Upper lobe of left lung (tissue), 6 donors: ENCODE measurements at places on chromosomes 1 and 21. TPM values are rescaled to one million over a fixed set of nuclear protein-coding genes. Genes with fewer than 3 reads are reported as not detected.
A peak's percentile ranks its signal among the peaks of the same experiment; 100 is the strongest.

Gene CDCA8
- total RNA-seq, result 2.0 TPM

DNA sequence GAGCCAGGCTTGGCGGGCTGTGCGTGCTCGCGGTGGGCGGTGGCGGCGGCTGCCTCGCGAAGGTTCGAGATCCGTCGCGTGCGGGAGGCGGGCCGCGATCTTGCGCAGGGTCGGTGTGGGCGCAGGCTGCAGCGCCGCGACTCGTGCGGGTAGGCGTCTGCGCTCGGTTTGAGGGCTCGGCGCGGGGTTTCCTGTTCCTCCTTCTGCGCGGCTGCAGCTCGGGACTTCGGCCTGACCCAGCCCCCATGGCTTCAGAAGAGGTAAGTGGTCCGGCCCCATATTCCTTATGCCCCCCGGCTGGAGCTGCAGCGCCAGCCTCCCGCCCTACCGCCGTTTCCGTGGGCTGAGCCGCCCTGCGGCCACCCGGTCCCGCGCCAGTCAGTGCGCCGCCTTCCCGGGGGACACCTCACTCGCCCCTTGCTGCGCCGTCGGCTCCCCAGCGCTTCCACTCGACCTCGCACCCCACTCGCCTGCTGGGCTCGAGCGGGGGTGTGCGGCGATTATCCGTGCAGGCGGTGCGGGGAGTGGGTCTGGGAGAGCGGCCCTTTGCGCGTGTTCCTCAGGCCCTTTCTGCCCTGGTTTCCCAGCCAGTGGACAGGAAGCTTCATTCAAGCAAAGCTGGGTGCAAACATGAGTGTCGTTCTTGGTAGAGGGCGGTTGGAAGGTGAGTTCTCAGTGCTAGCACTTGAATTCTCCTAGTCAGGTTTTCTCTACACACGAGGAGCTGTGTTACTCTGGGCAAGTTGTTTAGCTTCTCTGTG, at the start of gene CACYBP:
TSS of gene CACYBP (plus strand) at position 12 of the 761 bp plus-strand sequence. CDS start at position 246, 234 bp downstream.
- DNase-seq, result peak; percentile 99

- DNase-seq, result no peak
Measured at GRCh38 chr1:192730198-192730597, 78.6 kb upstream of the RGS2 start.

- DNase-seq, result no peak
Measured at GRCh38 chr1:10664251-10664650, 132.2 kb downstream of the CASZ1 start.

Gene OR10J1
- not detected for total RNA-seq

GRCh38 chr1:161843156-161843555, 77.0 kb downstream of the ATF6 start:
- no peak for DNase-seq

DNA sequence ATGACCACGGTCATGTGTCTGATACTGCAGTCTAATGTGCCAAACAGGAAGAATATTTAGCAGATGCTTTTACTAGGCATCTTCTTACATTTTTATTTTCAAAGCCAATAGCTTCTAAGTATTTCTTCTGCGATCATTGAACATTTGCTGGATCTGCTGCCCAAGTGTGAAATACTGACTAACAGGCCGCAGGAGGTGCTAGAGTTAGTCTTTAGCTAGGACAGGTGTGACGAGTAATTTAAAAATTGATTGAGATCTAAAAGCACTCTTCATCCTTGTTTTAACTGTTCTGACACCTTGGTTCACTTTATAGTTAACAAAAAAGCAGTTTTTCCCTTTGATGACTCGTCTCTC, 748 bp upstream of the FAM78B start:
- no peak for DNase-seq

DNA sequence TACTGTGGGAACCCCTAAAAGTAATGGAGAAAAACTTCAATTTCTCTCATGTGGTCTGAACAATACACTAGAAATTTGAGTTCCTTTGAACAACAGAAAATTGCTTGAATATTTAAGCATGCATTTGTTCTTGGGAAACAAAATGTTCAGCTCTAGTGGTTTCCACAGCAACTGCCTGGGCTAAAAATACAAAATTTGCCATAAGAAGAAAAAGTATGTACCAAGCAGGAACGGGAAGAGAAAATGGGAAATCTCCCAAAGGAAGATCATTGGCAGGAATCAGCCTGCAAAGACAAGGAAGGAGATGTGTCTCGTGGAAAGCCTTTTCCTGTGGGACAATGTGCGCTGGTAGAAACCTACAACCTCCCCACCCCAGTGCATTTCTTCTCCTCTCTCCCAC, 119.0 kb upstream of the DPT start:
- no peak for DNase-seq

Gene OR2AK2
- total RNA-seq, result not detected

GRCh38 chr21:25568246-25568645, 39.0 kb downstream of the MRPL39 start:
- DNase-seq, result peak; percentile 43

Gene ZNF697
- total RNA-seq, result 4.4 TPM

GRCh38 chr1:18217398-18218043, 109.9 kb downstream of the IGSF21 start:
- DNase-seq, result no peak

GRCh38 chr21:43348801-43349261, 78.1 kb downstream of the SIK1 start:
- no peak for DNase-seq

Gene GCSAML
- total RNA-seq, result 0.91 TPM

Gene ADAMTSL4
- total RNA-seq, result 133 TPM

DNA sequence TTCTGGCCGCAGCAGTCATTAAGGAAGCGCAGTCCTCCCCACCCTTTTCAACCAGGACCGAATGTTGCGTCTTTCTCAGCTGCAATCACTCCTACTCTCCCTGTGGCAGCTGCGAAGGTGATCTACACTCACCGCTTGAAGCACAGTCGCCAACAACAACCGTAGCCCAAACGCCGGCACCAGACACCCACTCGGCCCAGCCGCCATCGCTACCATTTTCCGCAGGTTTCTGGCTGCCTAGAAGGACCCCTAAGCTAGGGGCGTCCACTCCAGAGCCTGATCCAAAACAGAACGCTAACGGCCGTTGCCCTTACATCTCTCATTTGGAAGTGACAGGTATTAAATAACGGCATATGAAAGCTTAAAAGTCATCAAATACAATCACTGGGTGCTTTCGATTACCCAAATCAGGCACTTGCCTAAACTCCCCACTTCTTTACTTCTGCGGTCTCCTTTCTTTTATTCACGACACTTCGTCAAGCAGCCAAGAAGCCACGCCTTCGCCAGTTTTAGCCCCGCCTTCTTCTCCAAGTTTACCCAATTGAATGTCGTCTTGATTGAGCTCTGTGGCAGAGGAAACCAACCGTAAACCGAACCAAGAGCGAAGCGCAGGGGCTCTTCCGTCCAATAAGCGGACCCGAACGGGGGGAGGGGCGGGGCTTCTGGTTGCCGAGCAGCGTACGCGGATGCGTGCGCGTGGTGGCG, at the start of gene SELENOF:
TSS of gene SELENOF (minus strand) at position 231 of the 705 bp plus-strand sequence. CDS start at position 216, 15 bp downstream.
- peak; percentile 73 for DNase-seq

Gene TAGLN2
- 647 TPM for total RNA-seq

DNA sequence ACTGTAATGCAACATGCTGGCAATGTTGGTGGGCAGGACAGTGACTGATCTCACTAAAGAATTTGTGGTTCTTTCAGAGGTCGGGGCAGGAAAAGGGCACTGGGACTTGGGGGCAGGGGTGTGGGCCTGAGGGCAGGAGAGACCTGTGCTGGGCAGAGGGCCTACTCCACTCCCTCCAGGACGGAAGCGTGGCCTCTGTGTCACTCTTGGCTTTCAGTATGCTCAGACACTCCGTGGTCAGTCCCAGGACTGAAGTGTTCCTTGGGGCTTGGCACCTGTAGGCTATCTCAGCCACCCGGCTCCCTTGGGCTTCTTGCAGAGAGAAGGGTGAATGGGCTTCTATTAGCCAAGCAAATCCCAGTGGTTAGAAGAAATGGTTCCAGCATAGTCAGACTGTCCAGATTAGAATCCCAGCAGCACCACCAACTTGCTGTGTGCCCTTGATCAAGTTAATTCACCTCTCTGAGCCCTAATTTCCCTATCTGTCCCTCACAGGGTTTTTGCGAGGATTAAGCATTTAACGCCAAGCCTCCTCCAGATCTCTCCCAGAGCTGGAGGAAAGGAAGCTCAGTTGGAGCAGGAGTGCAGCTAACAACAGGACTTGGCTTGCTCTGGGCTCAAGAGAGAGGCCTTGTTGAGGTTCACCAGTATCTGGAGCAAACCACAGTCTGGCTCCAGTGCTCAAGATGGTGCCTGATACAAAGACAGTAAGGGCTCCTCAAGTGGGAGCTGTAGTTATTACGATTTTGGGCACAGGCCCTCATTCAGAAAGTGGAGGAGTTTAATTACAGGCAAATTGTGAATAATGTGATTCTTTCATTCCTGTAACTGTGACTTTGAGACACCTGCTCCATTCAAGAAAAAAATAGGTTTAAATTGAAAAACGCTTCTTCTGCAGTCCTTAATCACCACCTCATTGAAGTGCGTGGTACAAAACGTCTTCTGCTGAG, 57.7 kb upstream of the LRP8 start:
- DNase-seq, result no peak

Gene FMN2
- 0.54 TPM for total RNA-seq

Gene CNIH3
- 4.2 TPM for total RNA-seq

DNA sequence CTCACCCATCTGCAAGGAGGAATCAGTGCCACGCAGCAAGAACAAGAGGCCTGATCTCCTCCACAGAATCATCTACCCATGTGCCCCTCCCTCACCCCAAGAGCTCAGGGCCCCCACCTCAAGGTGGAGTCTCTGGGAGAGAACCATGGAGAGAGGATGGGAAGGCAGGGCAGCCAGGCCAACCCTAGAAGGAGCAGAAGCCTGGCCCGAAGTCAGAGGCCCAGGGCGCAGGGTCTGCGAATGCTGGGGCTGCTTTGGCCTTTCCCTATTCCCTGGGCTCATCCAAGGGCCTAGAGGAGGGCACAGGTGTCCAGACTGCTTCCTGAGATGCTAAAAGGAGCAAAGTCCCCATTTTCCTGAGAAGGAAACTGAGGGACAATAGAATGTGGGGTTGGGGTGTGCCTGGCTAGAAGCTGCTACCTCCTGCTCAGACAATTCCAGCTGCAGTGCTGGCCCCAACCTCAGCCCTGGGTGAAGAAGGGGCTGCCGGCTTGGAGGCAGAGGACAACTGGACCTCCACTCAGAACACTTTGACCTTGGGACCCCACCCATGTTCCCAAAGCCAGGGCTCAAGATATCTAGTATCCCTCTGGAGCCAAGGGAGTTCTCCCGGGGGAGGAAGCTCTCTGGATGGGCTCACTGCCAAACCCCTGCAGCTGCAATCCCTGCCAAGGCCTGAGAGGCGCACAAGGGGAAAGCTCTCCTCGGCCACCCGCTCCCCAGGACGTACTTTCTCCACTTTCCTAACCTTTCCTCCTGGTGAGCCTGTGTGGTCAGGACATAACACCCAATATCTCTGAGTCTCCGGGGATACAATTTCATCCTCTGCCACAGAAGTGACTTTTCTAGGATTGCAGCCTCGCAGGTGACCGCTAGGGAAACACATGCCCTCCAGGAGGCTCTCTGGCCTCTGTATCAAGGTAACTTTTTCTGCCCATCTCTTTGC, 16.6 kb upstream of the LEMD1 start:
- DNase-seq, result no peak

- DNase-seq, result no peak
Measured at GRCh38 chr1:180250883-180251509, 20.9 kb downstream of the LHX4 start.

DNA sequence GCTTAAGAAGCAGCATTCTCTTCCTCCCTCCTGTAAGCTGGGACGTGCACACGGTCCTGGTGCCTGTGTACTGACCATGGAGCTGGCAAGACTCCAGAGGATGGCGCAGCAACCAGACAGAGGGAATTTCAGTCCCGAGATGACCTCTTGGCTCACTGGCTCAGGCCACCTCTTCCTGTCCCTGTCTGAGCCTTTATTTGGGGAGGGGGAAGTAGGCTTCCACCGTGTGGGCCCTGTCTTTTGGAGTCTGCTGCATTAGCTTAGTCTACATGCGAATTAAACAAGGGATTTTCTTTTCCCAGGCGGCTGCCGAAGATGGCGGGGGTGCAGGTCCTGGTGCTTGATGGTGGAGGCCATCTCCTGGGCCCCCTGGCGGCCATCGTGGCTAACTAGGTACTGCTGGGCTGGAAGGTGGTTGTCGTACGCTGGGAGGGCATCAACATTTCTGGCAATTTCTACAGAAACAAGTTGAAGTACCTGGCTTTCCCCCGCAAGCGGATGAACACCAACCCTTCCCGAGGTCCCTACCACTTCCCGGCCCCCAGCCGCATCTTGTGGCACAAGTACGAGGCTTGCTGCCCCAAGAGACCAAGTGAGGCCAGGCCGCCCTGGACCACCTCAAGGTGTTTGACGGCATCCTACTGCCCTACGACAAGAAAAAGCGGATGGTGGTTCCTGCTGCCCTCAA, 10.2 kb downstream of the IL24 start:
- DNase-seq, result peak; percentile 46

GRCh38 chr1:205054013-205054412, 11.0 kb downstream of the CNTN2 start:
- DNase-seq, result no peak

DNA sequence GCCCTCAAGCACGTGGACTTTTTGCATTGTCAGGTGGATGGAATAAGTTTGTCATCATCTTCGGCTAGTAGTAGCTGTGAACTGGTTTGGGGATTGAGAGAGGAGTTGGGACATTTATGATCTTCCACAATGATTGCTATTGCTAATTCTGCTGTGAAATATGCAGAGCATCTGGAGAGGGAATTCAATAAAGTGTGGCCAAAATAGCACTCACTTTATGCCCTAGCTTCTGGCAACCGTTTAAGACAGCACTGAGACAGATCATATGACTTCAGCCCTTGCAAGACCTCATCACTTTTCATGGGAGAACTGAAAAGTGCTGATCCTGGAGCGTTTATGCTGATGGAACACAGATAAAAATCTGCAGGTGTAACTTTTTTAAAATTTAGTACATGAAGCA, 360.8 kb downstream of the GPATCH2 start:
- DNase-seq, result no peak

Gene PEA15
- 59.6 TPM for total RNA-seq

DNA sequence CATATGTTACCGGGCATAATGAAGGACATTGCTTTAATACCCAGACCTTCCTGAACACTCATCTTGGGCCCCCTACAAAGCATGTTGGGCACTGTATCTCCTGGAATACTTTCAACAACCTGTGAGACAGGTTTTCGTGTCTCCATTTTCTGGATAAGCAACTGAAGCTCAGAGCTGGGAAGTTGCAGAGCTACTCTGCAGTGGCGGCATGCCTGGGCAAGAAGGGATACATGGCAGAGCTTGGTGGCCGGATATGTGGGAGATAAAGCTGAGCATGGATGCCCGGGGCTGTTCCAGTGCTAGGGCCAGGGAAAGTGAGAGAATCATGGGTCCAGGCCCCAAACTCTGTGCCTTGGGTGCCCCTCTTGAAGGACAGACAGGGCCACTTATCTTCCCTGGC, 71.6 kb upstream of the KCND3 start:
- no peak for DNase-seq

Gene PODN
- 87.1 TPM for total RNA-seq

DNA sequence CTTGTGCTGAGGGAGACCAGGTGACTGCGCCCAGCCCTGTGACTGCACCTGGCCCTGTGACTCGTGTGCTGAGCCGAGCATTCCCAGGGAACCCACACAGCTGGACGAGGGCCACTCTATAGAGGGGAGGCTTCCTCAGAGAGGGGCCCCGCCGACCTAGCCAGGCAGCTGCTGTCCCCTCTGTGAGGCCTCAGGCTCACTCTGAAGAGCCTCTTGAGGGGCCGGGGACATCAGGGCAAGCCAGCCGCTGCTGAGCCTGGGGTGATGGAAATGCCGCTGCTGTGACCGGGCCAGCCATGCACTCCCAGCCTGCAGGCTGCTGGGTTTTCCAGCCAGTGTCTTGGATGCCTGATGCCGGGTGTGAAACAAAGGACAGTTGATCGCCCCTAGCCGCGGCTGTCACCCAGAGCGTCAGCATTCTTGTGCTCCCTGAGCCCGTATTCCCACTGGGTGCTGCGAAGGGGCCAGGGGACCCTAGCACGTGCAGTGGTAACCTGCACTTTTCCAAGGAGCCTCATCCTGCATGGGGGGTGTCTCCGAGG, 17.5 kb downstream of the PFKL start:
- DNase-seq, result peak; percentile 61

Gene URB1
- 14.5 TPM for total RNA-seq
